ENCODE measurements at places on chromosomes 7 and 10.

DNA sequence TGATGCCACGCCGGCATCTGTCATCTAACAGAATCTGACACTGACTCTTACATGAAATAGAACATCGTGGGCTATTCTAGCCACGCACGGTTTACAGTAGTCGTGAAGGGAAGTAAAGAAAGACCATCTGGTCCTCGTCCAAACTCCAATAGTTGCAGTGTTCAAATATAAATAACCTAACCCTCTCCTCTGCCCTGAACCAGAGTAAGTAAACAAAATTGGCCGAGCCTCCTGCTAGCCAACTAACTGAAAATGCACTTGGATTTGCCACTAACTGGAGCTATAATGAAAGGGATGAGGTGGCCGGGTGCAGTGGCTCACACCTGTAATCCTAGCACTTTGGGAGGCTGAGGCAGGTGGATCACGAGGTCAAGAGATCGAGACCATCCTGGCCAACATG is 29.5 kb upstream of the ZC3HAV1L start:
- no peak for DNase-seq

DNA sequence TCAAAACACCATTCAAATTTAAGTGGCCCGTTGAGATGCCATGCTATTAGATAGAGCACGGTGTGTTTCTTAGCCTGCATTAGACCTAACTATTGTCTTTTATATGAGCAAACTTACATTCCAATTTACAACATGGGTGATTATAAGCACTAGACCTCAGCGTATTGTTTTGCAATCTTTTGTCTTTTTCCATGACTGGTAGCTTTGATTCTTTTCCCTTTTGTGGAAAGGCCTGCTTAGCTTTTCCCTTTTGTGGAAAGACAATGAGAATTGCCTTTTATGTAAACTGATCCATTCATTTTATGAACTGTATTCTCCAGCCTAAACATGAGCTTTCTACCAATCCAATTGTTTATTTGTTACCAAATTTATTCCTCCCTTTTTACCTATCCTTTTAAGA is 823.1 kb downstream of the CCSER2 start:
- no peak for DNase-seq

DNA sequence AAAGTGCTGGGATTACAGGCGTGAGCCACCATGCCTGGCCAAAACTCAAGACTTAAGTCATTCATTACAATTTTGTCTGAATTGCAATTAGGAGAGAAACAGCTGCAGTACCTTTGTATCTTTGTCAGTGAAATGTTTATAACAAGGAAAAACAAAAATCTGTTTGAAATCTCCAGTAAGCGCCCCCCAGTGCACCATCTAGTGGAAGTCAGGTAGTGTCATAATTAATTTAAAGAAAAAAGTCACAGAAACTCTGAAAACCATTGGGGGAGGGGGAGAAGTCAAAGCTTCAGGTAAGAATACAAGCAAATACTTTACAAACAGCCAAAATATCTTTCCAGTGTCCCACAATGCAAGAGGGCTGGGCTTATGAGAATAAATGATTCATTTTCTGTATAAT is 2.8 kb downstream of the MPP7 start:
- DNase-seq = no peak

DNA sequence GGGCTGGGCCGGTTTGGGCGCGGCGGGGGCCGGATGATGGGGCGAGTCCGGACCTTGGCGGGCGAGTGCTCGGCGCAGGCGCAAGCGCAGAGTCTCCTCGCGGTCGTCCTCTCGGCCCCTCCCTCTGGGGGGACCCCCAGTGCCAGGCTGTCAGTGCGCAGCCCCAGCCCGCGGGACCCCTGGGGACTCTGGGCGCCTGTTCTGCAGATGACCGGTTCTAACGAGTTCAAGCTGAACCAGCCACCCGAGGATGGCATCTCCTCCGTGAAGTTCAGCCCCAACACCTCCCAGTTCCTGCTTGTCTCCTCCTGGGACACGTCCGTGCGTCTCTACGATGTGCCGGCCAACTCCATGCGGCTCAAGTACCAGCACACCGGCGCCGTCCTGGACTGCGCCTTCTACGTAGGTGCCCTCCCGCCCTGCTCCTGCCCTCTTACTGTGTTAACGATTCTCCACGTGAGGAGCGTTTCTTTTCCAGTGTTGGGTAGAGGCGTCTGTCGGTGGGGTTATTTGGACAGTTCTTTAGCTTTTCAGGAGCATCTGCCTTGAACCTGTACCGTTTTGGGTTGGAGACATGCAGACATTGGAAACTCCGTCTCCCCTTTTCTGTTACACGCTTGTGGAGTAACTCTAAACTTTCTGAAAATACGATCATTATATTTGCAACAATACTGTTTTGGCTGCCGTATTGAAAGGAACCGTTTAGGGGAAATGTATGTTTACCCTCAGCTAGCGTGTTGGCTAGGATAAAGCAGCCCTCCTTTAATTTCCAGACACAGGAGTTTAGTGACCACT is 706 bp downstream of the BUB3 start:
- DNase-seq = no peak

DNA sequence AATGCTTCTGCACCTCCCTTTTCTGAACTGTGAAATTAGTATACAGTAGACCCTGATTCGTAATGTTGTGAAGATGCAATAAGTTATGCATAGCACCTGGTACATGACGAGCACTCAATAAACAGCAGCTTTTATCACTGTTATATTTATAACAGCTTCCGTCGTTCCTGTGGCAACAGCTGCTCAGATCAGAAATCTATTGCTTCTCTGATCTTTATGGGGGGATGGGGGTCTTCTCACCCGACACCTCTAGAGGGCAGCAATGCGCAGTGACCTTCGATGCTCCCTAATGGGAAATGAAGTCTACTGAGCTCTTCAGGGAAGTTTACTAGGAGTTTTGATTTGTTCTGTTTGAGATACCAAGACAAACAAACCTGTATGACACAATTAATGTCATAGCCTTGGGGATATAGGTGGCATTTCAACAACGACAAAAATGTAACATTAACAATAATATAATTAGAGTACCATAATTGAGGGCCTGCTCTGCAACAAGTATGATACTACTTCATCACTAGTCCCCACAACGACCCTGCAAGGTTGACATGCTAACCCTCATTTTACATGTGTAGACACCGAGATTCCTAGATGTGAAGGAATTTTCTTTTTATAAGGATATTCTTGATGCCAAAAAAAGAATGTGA is 289.6 kb downstream of the SFMBT2 start:
- peak; percentile 62 for DNase-seq

- no peak for DNase-seq
Measured at GRCh38 chr7:96314402-96315124, 7.3 kb downstream of the SLC25A13 start.

DNA sequence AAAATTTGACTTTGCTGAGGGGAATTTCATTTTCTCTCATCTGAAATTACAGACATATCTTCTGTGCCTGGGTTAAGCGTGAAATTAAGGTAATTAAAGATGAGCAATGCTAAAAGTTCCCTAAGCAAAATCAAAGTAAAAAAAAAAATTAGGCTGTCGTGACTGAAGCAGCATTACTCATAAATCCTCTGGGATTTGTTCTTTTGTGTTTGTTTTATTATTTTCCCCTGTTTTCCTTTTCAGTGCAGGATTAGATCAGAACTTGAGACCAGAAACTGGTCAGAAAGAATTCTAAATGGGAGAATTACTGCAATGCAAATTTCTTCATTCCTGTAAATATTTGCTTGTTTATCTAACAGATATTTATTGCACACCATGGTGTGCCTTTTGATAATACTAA is 141.4 kb upstream of the BET1 start:
- DNase-seq = no peak

DNA sequence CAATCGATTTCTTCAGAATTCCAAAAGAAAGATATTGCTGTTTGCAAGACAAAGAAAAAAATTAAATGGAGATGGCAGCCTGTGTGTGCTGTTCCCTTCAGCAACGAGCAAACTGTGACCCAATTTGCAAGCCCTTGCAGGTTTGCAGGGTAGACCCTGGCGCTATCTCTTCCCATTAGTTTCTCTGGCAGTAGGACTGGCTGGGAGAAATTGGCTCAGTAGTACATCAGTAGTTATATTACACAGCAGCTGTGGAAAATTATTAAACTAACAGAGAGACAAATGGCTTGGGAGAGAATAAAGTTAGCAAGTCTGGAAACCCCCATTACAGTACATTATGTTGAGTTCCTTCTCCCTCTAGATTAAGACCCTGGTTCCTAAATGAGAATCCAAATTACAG is 116.4 kb upstream of the ITGB1 start:
- no peak for DNase-seq

DNA sequence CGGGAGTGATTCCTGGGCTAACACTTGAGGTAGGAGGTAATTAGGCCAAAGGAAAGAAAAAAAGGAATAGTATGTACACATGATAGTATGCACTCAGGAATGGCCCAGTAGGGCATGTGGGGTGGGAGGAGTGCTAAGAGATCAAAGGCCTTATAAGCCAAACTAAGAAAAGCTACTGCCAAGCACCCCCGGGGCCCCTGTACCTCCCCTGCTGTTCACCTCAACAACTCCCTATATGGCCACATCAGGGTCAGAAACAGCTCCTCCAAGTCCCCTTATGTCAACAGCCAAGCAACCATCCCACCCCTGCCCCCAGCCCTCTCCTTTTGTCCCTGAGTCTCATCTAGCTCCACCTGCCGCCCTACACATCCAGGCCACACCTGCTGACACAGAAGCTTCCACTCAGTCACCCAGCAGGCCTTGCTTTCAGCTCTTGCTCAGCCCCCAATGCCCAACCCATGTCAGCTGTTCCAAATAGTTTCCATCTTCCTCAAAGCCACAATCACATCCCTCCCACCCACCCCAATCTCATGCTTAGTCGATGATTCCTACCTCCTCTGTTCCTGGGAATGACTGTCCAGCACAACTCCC is 80.2 kb downstream of the SORBS1 start:
- no peak for DNase-seq

GRCh38 chr7:148967602-148968001 is 60.7 kb downstream of the PDIA4 start:
- no peak for DNase-seq

DNA sequence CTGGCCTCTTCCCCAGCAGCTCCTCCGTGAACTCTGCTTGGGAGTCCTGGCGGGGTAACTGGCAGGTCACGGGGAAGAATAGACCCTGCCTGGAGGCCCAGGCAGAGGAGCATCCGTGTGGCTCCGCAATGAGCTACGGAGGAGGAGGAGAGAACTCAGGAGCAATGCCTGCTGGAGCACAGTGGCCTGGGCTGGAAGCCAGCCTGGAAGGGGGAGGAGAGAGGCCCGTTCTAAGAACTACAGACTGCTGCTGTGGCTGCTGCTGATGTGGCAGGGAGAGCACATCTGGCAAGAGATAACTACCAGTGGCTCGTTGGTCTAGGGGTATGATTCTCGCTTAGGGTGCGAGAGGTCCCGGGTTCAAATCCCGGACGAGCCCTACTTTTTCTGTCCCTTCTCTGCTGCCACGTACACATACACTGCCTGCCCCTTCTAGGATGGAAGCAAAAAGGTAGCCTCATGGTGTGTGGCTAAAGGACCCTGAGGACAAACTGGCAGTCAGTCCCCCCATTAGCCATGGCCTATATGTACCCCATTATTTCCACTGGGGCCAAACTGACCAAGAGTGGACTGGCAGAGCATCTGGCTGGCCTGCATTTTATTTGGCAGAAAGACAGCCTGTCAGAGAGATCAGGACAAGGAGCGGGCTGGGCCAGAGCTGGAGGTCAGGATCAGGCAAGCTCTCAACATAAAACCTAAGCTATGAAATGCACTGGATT is 7.7 kb upstream of the OPN1SW start:
- DNase-seq = no peak

- no peak for DNase-seq
Measured at GRCh38 chr7:143327903-143328302, 12.0 kb downstream of the CLCN1 start.

GRCh38 chr7:512541-513311 is 6.9 kb downstream of the PDGFA start:
- no peak for DNase-seq

GRCh38 chr7:85714951-85715350 is 528.1 kb upstream of the SEMA3D start:
- no peak for DNase-seq

DNA sequence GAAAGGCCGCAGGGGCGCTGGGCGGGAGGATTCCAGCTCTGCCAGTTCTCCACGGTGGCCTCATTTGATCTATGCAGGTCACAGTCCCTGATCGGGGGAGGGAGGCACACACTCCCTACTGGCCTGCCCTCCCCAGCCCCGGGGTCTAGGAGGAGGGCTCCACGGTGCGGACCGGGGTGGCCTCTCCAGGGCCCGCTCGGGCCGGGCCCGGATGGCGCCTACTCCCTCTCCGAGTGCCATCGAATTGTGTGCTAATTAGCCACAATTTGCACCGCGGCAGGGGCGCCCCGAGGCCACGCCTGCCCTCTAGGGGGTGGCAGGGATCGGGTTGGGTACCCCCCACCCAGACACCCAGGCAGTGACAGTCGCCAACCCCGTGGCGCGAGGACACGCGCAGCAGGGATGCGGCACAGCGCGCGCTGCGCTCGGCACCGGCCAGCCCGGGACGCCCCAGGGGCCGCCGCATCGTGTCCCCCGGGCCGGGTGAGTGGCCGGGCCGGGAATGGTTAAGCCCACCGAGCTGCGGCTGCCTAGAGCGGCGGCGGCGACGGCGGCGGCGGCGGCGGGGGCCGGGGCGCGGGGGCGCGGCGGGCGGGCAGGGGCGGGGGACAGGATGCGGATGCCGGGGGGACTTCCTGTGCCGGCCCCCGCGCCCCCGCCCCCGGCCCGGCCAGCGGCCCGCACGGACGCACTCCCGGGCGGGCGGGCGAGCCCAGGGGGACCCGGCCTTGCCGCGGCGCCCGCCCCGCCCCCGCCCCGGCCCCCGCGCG is at the start of gene ZNF853:
Gene ZNF853 (plus strand): TSS at position 658 of the 770 bp plus-strand sequence. CDS start 565 bp downstream, outside the sequence.
- no peak for DNase-seq

DNA sequence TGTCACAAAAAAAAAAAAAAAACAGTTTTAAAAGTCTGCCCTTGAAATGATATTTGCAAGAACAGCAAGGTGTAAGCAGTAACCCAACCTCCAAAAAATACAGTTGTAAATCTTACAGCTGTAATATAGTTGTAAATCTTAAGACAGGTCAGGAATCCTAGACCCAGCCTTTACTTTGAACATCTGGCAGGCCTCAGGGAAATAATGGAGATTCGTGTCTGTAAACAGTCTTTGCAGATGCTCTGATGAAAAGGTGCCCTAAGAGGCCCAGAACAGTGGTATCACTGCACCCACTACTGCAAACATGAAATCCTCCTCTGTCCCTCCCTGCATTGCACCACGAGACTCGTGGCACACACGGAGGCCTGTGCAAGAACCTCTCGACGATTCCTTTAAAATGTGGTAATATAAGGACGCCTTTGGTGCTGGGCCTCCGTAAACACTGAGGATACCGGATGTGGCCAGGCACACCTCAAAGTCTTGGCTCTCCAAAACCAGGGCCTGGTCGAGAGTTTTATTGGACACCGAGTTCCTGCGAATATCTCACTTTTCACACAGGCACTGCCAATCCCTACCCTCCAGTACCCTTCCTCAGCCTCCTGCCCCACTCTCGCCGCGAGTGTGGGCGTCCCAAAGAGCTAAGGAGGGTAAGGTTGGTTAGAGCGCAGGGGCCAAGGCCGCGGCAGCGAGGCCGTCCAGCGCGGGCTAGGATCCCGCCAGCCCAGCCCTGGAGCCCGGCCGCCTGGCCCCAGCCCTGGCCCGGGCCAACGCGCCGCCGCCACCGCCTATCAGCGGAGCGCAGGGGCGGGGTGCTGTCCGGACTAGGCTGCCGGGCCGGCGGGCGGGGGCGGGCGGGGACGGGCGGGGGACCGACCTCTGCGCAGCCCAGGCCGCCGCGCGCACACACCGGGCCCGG is at the start of gene REEP3:
Gene REEP3 (plus strand): TSS at position 902 of the 916 bp plus-strand sequence. CDS start 145 bp downstream, outside the sequence.
- peak; percentile 59 for DNase-seq

Measured in GM19239 (cell line).